Activated CD4-positive, alpha-beta T cell treated with anti-CD3 and anti-CD28 coated beads for 36 hours (primary cell): ENCODE measurements at places on chromosomes 1 and 21. TPM values are rescaled to one million over a fixed set of nuclear protein-coding genes. Genes with fewer than 3 reads are reported as not detected.

DNA sequence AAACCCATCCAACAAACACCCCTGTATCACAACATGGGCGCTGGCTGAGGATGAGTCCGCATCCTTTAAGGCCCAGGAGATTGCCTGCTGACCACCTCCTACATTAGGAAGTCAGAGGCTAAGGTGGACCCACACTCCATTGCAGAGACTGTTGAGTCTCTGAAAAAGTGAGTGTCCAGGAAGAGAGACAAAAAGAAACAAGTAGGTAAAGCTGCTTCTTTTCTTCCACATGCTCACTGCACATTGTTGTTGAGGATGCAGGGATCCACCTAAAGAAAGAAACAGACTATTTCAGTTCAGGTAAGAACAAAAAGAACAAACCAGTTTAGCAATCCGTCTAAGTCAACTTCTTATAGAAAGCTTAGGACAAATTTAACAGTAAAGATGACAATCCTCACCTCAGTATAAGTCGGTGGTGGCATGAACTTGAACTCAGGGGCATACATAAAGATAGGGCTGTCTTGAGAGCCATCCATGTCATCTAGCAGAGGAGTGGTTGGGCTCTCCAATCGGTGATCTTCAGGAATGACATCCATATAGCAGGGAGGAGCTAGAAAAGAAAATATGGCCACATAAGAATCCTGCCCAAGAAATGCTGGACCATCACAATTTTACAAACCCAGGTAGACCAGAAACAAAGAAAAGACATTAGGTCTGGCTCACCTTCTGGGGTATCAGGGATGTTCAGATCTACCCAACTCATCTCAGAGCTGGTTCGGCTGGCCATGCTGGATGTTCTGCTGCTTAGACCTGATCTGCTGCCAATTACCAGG, 2.6 kb downstream of the TXNIP start:
- H3K36me3 ChIP-seq = peaks cover 46% of the 10 kb centered on the region
- H3K4me3 ChIP-seq = peak overlapping the region; percentile 92
- peak; percentile 4 for DNase-seq
- H3K4me1 ChIP-seq = peaks cover 57% of the 10 kb centered on the region
- no peaks in the 10 kb centered on the region for H3K27me3 ChIP-seq
- peak overlapping the region; percentile 99 for H3K27ac ChIP-seq

GRCh38 chr21:36567216-36567885, 87.4 kb upstream of the CLDN14 start:
- no peaks in the 10 kb centered on the region for H3K4me1 ChIP-seq
- no peak overlapping the region for H3K4me3 ChIP-seq

- H3K4me3 ChIP-seq = no peak overlapping the region
- no peak overlapping the region for H3K27ac ChIP-seq
- DNase-seq = peak; percentile 15
- H3K36me3 ChIP-seq = no peaks in the 10 kb centered on the region
- H3K27me3 ChIP-seq = peaks cover 4% of the 10 kb centered on the region
These were observed 81.9 kb downstream of the SLC25A24 start for GRCh38 chr1:108117945-108118902.

Gene TMEM69
- total RNA-seq = 30.2 TPM

Gene FGR
- not detected for total RNA-seq
